Thymus (tissue), 14 donors: ENCODE measurements at places on chromosomes 12 and 14. TPM values are rescaled to one million over a fixed set of nuclear protein-coding genes. Genes with fewer than 3 reads are reported as not detected.

- no peak for DNase-seq
These were observed 205.1 kb downstream of the PTPRO start for GRCh38 chr12:15527201-15528080.

GRCh38 chr14:99579903-99580571 lies 24.0 kb downstream of the CCDC85C start:
- no peak for DNase-seq

The FBLN5 gene
- 61.3 TPM for polyA plus RNA-seq

DNA sequence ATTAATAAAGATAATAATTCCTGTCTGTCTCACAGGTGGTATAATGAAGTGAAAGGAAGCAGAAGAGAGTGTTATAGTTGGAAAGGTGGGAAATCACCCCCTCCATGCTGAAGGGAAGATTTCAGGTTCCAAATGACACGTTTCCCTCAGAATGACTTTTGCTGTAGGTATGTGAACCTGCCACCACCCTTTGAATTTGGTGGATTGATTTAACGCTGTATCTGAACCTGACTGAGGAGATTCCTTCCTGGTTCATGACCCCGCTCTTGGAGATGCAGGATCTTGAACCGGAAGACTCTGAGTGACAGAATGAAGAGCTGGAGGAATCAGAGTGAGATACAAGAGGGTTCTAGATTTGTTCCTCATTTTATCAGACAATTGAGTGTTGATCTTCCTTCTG lies 20.3 kb upstream of the EMP1 start:
- no peak for DNase-seq

DNA sequence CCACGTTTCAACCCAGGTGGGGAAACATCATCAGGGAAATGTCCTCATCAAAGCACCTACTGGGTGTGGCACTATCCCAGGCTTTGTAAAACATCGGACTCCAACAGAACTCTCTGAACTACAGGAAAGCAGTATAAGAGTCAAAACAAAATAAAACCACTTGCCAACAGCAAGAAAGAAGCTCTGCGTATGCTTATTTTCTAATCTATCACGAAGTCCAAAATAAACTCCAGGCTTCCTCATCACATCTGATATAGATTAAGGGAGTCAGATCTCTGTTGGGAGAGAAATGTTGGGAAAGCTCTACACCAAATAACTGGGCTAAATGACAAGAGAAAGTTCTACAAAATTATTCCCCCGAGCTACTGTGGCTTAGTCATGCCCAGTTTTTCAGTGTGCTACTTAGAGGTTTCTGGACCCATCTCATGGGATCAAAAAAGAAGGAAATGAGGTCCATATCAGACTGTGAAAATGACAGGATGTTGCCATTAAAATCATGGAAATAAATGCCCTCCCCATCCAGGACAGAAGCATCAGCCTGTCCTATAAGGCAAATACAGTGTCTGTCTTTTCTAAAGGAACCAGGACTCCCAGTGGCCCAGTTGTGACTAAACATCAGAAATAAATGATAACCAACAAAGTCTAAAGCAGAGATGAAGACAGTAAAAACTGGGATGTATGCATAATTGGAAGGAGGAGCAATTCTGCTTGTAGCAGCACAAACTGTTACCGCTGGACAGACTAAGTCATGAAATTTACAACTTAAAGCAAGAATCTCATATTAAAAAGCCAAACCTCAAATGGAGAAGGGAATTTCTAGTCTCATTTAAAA lies 149.5 kb downstream of the STXBP6 start:
- DNase-seq, result no peak

GRCh38 chr12:132739600-132740312 lies 21.9 kb downstream of the ANKLE2 start:
- DNase-seq, result no peak

The DYRK2 gene
- polyA plus RNA-seq, result 11.8 TPM
